ENCODE measurements at places on chromosomes 7 and 10. TPM values are rescaled to one million over a fixed set of nuclear protein-coding genes. Genes with fewer than 3 reads are reported as not detected.

COL26A1 gene
- not detected for total RNA-seq

ADAP1 gene
- total RNA-seq = 5.7 TPM

- no peak for ATAC-seq
Observed at GRCh38 chr7:39691821-39692220, 68.4 kb downstream of the RALA start.

LIPA gene
- 26.6 TPM for total RNA-seq

DNA sequence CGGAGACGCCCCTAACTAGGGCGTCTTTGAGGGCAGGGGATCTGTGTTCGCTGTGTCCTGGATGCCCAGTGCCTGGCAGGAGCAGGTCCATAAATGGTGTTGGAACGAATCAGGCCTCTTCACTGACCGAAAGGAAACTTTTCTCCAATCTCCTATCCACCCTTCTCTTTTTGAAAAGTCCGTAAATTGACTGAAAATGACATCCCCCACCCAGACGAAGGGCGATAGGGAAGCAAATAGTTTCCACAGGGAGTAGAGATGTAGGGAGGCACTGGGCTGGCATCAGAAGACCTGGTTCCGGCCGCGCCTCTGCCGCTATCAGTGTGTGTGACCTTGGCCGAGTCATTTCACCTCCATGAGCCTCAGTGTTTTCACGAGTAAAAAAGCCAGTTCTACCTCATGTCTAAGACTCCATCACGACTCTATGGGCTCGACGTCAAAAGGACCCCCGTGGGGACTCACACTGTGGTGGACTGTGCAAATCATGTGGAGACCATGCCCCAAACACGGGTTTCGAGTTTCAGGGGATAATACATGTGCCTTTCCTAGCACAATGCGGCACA, 497 bp upstream of the RAB11FIP2 start:
- ATAC-seq = no peak

- ATAC-seq = peak; percentile 49
Observed at GRCh38 chr7:12623885-12624498, 53.5 kb downstream of the SCIN start.

DNA sequence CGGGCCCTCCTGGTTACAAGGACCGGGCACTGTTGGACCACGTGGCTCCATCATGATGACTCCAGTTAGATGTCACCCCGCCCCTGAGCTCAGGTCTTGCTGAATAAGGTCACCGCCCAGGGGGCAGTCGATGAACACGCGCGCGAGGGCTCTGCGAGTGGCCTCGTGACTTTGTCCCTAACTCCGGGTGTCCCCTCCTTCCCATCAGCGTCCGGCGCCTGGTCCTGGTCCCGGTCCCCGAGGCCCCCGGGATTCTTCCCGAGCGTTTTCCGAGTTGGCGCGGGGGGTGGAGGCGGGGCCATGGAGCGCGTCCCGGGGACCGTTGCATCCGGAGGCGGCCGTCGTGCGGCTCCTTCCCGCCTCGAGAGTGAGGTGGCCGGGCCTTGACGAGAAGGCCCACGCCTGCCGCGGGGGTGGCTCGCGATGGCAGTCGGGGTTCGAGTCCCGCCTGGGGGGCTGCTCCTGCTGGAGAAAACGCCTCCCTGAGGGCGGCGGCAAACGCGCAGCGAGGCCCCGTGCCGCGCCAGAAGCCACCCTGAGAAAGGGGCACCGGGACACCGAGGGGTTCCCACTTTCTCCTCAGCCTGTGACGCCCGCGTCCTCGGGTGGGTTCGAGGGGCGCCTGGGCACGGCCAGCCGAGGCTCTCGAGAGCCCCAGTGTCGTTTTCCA, 569 bp upstream of the NPTX2 start:
- ATAC-seq = no peak

GRCh38 chr10:20454331-20454730, 442.8 kb downstream of the NEBL start:
- no peak for ATAC-seq

- peak; percentile 25 for ATAC-seq
Observed at GRCh38 chr7:106022193-106022821, 59.2 kb downstream of the CDHR3 start.

- ATAC-seq = no peak
Observed at GRCh38 chr10:33052915-33053810, 95.1 kb upstream of the ITGB1 start.

- no peak for ATAC-seq
Observed at GRCh38 chr7:106283501-106283830, 1.3 kb downstream of the NAMPT start.

DNA sequence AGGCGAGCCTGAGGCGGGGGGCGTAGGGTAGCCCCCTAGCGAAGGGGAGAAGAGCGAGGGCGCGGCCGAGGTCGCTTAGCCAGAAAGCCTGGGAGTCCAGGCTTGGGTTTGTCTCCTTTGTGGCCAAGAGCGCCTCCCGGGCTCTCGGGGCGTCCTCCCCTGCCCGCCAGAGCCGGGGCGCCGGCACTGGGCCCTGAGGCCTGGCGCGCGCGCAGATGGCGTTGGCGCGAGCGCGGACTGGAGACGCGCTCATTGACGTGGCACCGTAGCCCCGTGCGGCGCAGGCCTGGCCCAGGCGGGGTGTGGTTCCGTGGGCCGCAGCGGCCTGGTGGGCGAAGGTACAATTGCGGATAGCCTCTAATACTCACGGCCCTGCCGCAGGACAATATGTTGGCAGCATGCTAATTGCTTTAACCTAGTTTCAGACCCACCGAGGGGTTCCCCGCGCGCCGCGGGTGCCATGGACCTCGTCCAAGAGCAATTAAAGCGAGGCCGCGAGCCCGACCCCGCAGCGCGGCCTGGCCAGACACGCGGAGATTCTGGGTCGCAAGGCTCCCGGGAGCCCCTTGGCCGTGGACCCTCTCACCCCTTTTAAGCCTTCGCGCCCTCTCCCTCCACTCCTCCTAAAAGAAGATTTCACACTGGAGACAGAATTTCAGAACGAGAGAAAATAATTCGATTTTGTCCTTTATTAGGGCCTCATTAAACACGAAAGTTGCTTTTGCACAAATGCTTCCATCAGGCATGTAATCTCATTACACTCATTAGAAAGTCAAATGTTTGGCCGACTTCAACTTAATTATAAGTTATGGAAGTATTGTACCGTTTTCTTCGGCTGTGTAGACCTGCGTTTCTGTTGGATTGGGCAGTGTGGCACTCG, 3.1 kb downstream of the PTF1A start:
- ATAC-seq = no peak

CALHM1 gene
- total RNA-seq = 0.04 TPM

GRCh38 chr7:732094-732541, 5.0 kb upstream of the PRKAR1B start:
- peak; percentile 75 for ATAC-seq

GRCh38 chr10:131824371-131825149, 76.2 kb upstream of the PPP2R2D start:
- ATAC-seq = no peak

DNA sequence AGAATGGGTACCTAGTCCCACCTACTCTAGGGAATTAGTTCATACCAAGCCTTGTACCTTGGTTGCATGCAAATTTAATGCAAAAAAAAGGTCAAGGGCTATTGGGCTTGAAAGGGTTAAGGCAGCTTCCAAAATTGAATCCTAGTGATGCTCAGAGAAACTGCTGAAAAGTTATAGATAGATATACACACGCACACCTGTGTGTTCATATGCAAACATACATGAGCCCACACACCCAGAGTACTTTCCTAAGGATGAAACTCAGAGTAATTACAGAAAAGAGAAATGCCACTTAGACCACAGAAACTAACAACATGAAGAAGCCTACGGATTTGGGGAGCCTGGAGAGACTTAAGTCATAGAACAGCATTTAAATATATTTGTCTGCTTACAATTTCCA, 1.5 kb downstream of the SLC25A13 start:
- no peak for ATAC-seq

DNA sequence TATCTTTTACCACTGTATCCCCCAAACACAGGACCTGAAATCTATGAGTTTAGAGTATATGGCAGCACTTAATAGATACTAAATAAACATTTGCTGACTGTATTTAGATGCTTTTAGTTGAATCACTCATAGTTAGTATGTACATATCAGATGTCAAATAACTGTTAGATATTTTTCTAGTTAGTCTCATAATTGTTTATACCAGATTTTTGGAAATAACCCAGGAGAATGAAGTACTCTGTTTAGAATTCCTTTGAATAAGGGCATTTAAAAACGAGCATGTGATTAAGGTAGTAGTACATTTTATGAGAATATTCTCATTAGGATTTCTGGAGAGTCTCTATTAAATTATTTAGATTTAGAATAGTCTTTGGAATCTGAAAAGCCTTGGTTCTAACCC, 22.3 kb upstream of the ZEB1 start:
- ATAC-seq = no peak

C10orf143 gene
- 3.3 TPM for total RNA-seq

GRCh38 chr10:8158193-8159071, 103.9 kb downstream of the GATA3 start:
- ATAC-seq = no peak

ZNF92 gene
- 5.6 TPM for total RNA-seq

NKX1-2 gene
- total RNA-seq = 0.16 TPM

CUBN gene
- total RNA-seq = 0.12 TPM

- ATAC-seq = no peak
Observed at GRCh38 chr7:120979765-120980499, 8.6 kb upstream of the CPED1 start.

DNA sequence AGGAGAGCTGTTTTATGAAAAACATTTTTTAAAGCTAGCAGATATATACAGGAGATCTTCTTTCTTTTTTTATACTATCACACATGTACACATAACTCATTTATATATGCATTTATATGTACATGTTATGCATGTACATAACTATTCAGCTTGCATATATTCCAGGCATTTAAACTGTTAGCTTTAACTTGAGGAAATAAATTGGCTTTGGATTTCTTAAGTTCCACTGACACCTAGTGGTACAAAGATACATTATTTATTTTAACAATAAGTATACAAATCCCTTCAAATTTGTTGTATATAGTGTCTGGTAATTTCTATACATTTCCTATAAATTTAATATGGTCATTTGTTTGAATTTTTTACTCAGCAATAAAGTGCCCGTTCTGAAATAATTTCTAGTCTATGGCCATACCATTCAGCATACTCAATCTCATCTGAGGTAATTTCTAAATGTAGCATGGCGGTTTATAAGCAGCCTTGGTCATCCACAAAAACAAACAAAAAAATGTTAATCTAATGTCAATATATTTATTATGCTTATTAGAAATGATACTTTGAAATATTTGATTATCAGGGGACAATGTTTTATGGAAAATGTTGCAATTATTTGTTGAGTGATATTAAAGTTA, 11.6 kb downstream of the ZDHHC6 start:
- no peak for ATAC-seq

- ATAC-seq = no peak
Observed at GRCh38 chr7:7428806-7429205, 106.9 kb downstream of the COL28A1 start.

- no peak for ATAC-seq
Observed at GRCh38 chr10:102629661-102630614, 14.3 kb upstream of the TRIM8 start.

GRCh38 chr7:30841025-30841735, 70.0 kb downstream of the MINDY4 start:
- ATAC-seq = no peak

FGL2 gene
- total RNA-seq = 1.6 TPM

Data from esophagus mucosa (tissue), 1 donor.